ENCODE measurements at places on chromosomes 2 and 18.

- DNase-seq, result no peak
These were observed 184.0 kb downstream of the KCNE4 start for GRCh38 chr2:223235986-223236385.

DNA sequence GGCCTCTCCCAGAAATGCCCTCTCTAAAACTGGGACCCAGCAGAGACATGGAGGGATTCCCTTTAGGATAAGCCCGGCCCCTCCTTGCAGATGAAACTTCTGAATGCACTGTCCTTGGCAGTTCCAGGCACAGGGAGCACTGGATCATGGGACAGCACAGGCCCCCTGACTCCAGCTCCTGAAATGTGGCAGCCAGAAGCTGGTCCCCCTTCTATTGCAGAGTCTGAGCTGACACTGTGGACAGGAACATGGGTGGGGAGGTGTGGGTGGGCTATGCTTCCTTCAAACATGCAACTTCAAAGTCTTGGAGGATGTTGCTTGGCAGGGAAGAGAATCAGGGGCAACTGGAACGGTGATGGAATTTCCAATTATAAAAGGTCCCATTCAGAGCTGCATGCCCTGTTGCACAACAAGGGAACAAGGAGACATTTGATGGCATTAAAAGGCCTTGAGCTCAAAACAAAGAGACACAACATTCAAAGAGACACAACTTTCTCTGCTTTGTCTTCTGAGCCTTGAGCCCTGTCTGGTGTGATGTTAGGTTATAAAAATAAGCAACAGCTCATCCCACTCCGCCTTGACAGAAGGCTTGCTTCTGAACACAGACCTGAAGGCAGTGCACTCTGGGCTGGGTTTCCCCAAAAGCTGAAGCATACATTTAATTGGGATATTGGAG is 239.0 kb downstream of the OSR1 start:
- no peak for DNase-seq

DNA sequence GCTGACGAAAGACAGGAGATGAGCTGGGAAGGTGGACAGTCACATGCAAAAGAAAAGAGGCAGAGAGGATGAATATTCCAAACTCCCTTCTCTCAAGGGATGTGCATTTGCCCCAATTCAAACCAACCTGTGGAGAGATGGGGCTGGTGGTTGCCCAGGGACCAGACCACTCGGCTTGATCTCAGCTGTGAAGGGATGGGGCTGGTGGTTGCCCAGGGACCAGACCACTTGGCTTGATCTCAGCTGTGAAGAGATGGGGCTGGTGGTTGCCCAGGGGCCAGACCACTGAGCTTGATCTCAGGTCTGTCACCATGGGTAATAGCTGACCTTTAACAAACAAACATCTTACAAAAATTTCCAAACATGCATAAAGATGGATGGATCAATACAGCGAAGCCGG is 42.5 kb upstream of the SALL3 start:
- DNase-seq, result no peak

DNA sequence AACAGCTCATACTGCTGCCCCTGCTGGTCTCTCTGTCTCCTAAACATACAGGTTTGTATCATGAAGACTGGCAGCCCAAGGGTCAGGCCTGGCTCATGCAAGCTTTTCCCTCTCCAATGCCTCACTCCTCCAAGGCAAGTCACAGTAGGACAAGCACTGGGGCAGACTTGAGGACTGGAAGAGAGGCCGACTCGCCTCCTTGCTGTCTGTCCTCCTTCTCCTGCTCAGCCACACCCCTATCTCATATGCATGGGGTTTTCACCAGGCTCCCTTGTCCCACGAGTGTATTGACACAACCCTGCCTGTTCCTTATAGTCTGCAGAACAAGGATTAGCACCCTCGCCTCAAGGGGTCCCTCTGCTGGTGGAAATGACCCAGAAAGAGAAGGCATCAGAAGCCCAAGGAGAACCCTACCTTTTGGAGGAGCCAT is 223.7 kb downstream of the SOX11 start:
- no peak for DNase-seq

- no peak for DNase-seq
These were observed 204.0 kb downstream of the TGIF1 start for GRCh38 chr18:3653851-3654441.

DNA sequence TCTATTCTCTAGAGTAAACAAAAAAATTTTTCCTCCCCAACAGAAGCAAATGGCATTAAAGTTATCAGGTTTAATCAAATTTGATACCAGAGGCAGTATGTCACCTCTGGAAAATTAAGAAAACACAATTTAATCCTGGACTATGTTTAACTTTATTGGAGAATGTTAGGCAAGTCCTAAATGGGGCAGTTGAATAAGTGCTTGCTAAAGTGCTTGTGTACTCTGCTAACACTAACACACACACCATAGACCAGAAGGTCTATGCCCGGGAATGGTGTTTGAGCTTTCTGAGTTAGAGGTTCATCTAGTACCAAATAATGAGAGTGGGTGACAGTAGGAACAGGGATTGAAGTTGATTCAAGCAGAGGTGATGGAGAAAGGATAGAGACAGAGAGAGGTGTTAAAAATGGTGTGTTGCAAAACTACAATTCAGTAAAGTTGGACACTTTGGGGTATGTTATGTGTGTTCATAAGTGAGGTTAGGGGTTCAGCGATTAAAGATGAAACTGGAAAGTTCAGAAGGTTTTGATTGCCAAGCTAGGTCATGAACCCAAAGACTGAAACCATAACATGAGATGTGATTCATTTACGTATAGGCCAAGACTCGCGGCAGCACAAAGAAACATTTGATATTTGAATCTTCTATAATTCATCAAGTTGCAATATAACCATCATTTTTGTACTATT is 40.5 kb upstream of the PEX13 start:
- DNase-seq, result no peak
